ENCODE measurements at places on chromosomes 6 and 20.

GRCh38 chr6:93388070-93388469 is 31.3 kb downstream of the EPHA7 start:
- no peak for DNase-seq

DNA sequence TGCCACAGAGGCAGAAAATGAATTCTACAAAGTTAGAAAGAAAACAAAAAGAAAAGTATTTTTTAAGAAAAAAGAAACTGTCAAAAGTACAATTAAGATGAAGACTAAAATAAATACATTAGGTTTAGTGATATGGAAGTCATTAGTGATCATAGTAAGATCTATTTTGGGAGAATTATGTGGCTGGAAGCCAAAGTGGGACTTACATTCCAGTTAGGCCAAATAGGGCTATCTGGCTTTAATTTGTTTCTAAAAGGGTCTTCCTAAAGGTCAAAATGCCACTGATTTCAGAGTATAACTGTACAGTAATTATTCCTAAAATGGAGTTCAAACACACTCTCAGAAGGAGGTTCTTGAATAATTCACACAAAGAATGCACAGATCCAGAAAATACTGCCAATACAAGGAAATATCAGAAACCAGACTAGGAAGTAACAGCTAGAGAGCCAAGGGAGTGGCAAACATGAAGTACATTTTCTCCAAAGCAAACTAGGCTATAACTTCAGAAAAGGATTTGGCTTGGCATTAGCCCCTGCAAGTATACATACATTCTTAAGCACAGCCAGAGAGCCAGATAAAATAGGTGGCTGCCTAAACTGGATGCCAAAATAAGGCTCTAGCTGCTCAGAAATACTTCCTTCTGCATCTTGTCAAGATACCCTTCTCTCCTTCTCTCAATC is 45.3 kb downstream of the PDSS2 start:
- no peak for DNase-seq

DNA sequence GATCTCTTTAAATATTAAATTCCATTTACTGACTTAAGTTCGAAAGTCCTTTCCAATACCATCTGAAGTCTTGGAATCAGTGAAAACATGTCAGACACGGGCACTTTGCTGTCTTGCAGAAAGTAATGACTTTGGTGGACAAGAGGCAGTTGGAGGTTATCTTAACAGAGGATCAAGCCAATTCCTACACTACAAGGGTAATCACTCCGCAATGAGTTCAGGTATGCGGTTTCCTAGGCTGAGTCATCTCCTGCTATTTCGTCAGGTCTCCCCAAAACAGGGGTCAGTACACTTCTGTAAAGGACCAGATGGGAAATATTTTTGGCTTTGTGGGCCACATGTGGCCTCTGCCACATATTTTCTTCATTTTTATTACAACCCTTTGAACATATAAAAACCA is 656.6 kb downstream of the KIF16B start:
- DNase-seq: no peak

DNA sequence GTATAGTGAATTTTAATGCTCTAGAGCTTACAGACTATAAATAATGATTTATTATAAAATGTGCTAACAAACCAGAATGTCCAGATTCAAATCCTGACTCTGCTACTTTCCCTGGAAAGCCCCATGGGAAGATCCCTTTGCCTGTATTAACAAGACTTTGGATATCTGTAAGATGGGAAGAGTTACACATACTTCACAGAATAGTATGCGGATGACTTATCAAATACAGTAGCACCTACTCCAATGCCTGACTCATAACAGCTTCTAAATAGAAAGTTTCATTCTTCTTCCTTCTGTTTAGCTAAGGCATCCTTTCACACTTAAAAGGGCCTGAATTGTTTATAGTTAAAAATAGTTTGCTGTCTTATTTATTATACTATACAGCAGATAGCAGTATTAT is 166.3 kb downstream of the KCNQ5 start:
- DNase-seq: no peak

DNA sequence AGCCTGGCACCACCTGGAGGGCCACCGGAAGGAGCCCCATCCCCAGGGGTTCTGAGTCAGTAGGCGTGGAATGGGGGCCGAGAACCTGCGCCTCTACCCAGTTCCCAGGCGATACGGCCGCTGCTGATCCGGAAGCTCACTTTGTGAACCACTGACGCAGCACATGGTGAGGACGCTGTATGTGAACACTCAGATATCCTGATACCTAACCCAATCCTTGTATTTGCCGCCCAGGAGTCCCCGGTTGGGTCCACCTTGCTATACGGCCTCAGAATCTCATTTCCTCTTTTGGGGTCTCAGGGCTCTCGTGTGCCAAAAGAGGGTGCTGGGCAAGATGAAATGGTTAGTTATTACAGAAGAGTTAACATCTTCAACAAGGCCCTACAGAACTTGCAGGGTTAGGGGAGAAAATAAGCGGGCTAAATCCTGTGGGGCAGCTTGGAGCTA is 604 bp upstream of the RAB5IF start:
- DNase-seq: no peak

DNA sequence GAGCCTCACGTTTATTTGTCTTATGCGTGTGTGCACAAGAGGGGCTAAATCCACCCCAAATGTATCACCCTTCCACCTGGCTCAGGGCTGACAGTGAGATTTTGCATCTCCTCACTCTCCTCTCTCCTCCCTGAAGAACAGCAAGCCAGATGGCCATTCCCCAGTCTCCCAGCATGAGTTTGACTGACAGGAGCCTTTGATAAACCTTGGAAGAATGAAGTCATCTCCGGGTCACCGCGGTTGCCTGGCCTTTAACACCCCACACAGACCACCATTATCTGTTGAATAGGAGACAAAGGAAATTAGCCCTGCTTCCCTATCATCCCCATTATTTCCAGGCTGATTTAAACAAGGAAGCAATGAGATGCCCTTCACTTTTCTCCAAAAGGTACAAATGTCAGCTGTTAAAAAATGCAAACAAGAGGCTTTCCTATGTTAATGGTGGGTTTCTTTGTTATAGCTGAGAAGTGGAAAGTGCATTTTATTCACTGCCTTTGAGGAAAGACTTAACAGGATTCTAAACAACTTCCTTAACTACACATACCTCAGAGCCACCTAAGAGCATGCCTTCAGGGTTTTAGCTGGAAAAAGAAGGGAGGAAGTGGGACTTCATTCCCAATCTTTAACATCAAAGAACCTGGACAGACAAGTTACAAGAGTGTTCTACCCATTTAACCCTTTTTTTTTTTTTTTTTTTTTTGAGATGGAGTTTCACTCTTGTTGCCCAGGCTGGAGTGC is 524.8 kb upstream of the ID4 start:
- no peak for DNase-seq

GRCh38 chr6:129686941-129687627 is 22.9 kb downstream of the ARHGAP18 start:
- no peak for DNase-seq

- DNase-seq: no peak
These were observed 97.3 kb downstream of the CENPW start for GRCh38 chr6:126437205-126437604.

DNA sequence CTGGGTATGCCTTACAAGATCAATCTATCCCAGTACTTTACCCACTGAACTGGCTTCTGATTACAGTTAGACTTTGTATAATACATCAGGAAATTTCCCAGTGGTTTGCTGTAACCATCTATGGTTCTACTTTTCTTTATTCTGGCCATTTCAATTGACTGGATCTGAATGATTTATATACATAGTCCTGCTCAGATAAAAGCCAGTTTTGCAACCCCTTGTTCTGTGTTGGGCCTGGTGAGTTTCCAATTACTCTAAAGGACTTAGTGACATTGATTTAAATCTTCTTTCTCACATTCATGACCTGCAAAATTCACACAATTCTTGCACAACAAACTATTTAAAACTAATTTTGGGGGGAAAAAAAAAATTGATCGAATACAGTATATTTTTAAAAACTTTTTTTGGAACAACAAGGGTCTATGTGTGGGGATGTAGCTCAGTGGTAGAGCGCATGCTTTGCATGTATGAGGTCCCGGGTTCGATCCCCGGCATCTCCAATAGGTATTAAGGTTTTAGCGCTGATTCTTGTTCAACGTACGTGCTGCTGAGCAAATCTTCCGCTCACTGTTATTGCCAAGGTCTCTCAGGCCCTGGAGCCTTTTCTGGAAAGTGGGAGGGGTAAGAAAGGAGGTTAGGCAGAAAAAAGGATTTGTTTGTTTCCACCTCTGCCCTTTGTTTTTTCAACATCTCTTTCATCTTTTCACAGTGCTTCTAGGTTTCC is 117.5 kb downstream of the GPX5 start:
- no peak for DNase-seq

DNA sequence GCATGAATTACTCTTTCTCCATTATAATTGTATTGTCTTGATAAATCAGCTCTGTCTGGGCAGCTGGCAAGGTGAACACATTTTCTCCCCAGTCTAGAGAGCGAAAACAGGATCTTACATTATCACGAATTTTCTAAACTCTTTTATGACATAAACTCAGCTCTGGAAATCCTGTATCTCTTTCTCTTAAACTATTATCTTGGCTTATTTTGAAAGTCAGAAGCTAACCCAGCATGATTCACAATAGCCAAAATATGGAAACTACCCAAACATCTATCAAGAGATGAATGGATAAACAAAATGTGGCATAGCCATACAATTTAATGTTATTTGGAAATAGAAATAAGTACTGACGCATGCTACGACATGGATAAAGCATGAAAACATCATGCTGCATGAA is 25.9 kb upstream of the AGPAT4 start:
- no peak for DNase-seq

DNA sequence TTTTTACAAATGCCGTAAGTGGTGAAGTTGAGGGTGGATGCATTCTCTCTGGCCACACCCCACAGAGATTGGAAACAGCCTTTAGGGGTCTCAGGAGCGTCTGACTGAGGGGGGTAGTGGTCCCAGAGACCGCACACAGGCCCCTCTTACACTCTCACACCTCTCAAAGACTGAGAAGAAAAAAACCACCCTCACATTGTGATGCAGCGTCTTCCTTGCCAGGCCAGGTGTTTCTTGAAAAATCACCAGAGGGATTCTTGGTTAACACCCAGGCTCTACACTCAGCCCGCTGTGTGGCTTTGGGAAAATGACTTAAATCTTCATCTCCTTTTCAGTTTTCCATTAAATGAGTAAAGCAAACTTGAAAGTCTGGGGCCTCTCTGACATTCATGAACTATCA is 115.8 kb upstream of the SPTLC3 start:
- no peak for DNase-seq

DNA sequence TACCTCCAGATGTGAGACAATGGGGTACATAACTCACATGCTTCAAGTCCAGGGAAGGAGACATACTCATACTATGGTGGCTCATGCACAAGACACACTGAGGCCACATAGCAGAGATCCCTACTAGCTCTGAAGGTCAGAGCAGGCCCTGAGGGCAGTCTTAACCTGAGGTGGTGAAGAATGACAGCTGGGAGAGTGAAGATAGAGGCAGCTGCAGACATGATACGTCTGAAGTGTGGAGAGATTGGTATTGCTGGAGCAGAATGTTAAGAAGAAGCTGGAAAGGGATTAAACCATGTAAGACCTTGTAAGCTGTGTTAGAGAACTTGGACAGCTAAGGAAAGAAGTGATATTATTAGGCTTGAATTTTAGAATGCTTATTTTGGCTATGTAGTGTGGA is 32.9 kb downstream of the PGM3 start:
- DNase-seq: no peak

- no peak for DNase-seq
These were observed 395.0 kb downstream of the HDGFL1 start for GRCh38 chr6:22964334-22964733.

GRCh38 chr6:170224694-170225660 is 65.9 kb downstream of the DLL1 start:
- no peak for DNase-seq

GRCh38 chr6:16544521-16544920 is 216.7 kb downstream of the ATXN1 start:
- no peak for DNase-seq

DNA sequence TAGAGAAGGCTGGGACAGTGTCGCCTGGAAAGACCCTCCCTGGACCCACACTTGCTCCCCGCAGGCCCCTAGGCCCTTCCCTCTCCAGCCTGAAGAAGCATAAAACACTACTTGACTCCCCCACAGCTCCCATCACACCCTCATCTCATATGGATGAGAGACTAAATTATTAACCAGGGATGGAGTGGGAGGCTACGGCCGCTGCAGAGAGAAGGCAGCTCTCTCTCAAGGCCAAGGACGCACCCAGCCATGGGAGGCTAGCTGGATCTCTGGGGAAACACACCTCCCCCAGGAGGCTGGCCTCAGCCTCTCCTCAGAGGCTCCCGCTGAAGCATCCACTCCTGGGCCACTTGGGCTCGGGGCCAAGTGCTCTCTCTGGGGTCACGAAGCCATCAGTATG is 102.5 kb downstream of the GRM4 start:
- no peak for DNase-seq

- DNase-seq: no peak
These were observed 52.6 kb upstream of the C20orf144 start for GRCh38 chr20:33609504-33609903.

DNA sequence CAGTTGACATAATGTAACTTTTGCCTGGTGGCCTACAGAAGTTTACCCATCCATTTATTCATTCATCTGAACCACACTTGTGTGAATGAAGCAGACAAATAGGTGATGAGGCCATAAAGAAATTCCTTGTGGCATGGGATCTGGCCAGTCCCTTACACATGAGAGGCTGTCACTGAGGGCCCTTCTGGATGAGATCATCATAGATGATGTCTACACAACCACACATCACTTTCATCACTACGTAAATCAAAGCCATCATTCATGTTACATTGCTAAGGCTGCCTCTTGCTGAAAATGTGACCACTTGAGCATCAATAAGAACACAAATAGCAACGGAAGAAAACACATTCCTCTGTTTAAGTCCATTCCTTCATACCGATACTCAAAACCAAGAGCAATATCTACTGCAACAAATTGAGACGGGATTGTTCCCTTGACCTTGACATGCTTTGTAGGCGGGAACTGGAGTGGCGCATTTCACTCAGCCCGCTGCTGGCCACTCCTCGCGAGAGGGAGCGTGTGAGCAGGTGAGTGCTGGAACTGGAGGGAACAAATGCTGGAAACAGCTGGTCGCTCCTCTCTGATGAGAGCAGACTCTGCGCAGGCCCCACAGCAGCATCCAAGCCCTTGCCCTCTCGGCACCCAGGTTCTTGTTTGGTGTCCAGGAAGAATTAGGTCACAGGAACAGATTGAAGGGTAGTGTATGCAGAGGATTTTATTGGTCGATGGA is 49.3 kb downstream of the FAM50B start:
- DNase-seq: no peak

GRCh38 chr20:46739431-46740213 is 30.2 kb downstream of the SLC2A10 start:
- no peak for DNase-seq

Measured in cortex of kidney (tissue), 1 donor.